ENCODE measurements at places on chromosomes 3 and 15. TPM values are rescaled to one million over a fixed set of nuclear protein-coding genes. Genes with fewer than 3 reads are reported as not detected.

The GOLGA8G gene
- total RNA-seq, result under 0.01 TPM

The PDCD10 gene
- 59.7 TPM for total RNA-seq

The GJD2 gene
- not detected for total RNA-seq

The PARP15 gene
- total RNA-seq, result under 0.01 TPM

The TRIM71 gene
- not detected for total RNA-seq

The ISLR2 gene
- total RNA-seq, result 0.60 TPM

The ABTB1 gene
- total RNA-seq, result 7.3 TPM

The LRRC2 gene
- total RNA-seq, result 0.23 TPM

The CLDN1 gene
- total RNA-seq, result 10.4 TPM

The CCDC54 gene
- total RNA-seq, result not detected

The GPR149 gene
- not detected for total RNA-seq

The ADAMTS7 gene
- total RNA-seq, result 12.6 TPM

The NMB gene
- total RNA-seq, result 2.1 TPM

The GATA2 gene
- 1.5 TPM for total RNA-seq

The SYNPR gene
- not detected for total RNA-seq

The PCLAF gene
- 3.6 TPM for total RNA-seq

The TUBGCP4 gene
- total RNA-seq, result 14.2 TPM

The FETUB gene
- total RNA-seq, result not detected

The EFHB gene
- 0.42 TPM for total RNA-seq

The TF gene
- under 0.01 TPM for total RNA-seq

The SLC22A13 gene
- total RNA-seq, result 1.6 TPM

The RHOV gene
- under 0.01 TPM for total RNA-seq

The CCR8 gene
- not detected for total RNA-seq

The ERICH6 gene
- total RNA-seq, result not detected

All from smooth muscle cell of the umbilical artery (primary cell).